ENCODE measurements at places on chromosomes 2 and 18. TPM values are rescaled to one million over a fixed set of nuclear protein-coding genes. Genes with fewer than 3 reads are reported as not detected.
A peak's percentile ranks its signal among the peaks of the same experiment; 100 is the strongest.

- H3K27ac ChIP-seq: no peak overlapping the region
- peaks cover 13% of the 10 kb centered on the region for H3K4me1 ChIP-seq
- no peak for DNase-seq
- no peak overlapping the region for H3K4me3 ChIP-seq
These were observed 245.6 kb downstream of the CDH20 start for GRCh38 chr18:61578846-61579245.

The KCNIP3 gene
- total RNA-seq: 11.9 TPM

The SMIM21 gene
- total RNA-seq: not detected

DNA sequence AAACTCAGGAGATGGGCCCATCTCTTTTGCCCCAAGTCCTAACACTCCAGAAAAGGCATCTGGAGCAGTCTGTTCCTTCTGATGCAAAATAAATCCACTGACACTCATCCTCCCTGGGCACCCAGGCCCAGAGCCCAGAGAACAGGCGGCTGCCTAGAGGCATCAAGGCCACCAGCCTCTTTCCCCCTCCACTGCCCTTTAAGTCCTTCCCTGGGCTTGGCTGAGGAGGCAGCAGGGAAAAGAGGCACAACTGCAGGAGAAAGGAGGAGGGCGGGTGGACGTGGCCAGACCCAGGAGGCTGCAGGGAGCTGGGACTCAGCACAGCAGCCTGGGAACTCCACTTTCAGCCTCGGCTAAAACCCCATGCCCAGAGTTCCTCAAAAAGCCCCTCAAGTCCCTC, 99.7 kb upstream of the ID2 start:
- H3K4me1 ChIP-seq: no peaks in the 10 kb centered on the region
- H3K27ac ChIP-seq: no peak overlapping the region
- H3K4me3 ChIP-seq: no peak overlapping the region
- 0 out of 2 replicates have a peak, but pooled peaks cover 4% of the 10 kb centered on the region for H3K27me3 ChIP-seq
- H3K36me3 ChIP-seq: no peaks in the 10 kb centered on the region

DNA sequence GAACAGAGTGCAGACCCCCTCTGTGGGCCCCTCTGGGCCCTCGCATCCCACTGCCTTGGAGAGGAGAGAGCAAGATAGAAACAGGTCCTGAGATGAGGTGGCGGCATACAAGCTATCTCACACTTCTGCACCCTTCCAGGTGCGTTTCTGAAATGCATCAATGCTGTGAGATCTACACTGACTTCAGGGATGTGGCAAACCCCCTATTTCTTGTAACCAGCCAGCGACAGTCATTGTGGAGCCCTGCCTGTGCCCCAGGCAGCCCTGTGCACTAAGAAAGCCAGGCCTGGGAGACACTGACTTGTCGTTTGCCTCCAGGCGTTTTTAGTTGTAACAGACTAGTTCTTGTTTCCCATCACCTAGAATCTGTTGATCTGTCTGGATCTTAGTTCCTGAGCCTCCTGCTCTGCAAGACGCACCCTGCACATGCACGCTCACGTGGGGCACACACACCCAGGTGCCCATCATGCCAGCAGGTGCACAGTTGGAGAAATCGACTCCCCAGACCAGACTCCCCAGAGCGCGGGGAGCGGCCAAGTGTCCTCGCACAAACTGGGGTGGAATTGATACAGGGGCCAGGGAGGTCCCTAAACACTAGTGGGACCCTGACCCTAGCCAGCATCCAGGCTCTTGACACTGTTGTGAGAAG, 238.0 kb downstream of the FAM210A start:
- no peaks in the 10 kb centered on the region for H3K4me1 ChIP-seq
- H3K36me3 ChIP-seq: no peaks in the 10 kb centered on the region
- no peak overlapping the region for H3K4me3 ChIP-seq
- H3K27ac ChIP-seq: no peak overlapping the region
- H3K27me3 ChIP-seq: no peaks in the 10 kb centered on the region

GRCh38 chr18:31741097-31741735, 19.5 kb downstream of the SLC25A52 start:
- no peaks in the 10 kb centered on the region for H3K36me3 ChIP-seq
- H3K4me3 ChIP-seq: no peak overlapping the region
- DNase-seq: peak; percentile 33
- H3K27ac ChIP-seq: no peak overlapping the region

The SLC30A3 gene
- total RNA-seq: not detected

- H3K36me3 ChIP-seq: peaks cover 21% of the 10 kb centered on the region
- H3K27ac ChIP-seq: no peak overlapping the region
- no peak overlapping the region for H3K4me3 ChIP-seq
- H3K4me1 ChIP-seq: peaks cover 25% of the 10 kb centered on the region
- peak; percentile 53 for DNase-seq
These were observed 97.2 kb downstream of the PIK3C3 start for GRCh38 chr18:42052122-42052708.

GRCh38 chr2:195514365-195514764, 142.7 kb upstream of the SLC39A10 start:
- no peaks in the 10 kb centered on the region for H3K4me1 ChIP-seq
- no peaks in the 10 kb centered on the region for H3K27me3 ChIP-seq
- H3K4me3 ChIP-seq: no peak overlapping the region
- DNase-seq: peak; percentile 47
- H3K36me3 ChIP-seq: no peaks in the 10 kb centered on the region

DNA sequence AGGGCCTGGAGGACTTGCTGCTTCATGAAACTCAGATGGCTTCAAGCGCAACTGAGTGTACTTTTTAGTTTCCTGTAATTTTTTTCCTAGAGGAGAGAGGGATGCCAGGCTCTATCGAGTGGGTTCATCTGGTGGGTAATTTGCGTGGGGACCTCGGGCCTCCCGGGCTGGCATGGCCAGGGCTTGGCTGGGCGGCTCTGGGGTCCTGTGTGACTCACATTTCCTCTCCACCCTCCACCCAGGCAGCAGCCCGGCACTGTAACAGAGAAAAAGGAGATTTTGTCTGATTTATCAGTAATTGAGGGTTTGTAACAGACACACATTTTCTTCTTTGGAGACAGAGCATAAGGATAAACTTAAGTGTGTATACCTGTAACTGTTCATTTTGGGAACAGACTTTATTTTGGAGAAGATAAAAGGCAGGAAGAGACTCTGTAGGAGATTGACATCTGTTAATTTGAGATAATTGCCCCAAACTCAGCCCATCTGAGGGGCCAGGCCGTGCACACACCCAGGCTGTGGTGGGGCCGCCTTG, 64.3 kb downstream of the NFATC1 start:
- no peak for DNase-seq
- no peak overlapping the region for H3K4me3 ChIP-seq
- no peaks in the 10 kb centered on the region for H3K27me3 ChIP-seq
- no peak overlapping the region for H3K27ac ChIP-seq
- peaks cover 6% of the 10 kb centered on the region for H3K4me1 ChIP-seq
- no peaks in the 10 kb centered on the region for H3K36me3 ChIP-seq

GRCh38 chr2:204353823-204354222, 191.5 kb upstream of the PARD3B start:
- H3K4me1 ChIP-seq: peaks cover 14% of the 10 kb centered on the region
- H3K27me3 ChIP-seq: no peaks in the 10 kb centered on the region
- DNase-seq: peak; percentile 32
- no peak overlapping the region for H3K4me3 ChIP-seq
- H3K27ac ChIP-seq: no peak overlapping the region

The TMEM169 gene
- not detected for total RNA-seq

DNA sequence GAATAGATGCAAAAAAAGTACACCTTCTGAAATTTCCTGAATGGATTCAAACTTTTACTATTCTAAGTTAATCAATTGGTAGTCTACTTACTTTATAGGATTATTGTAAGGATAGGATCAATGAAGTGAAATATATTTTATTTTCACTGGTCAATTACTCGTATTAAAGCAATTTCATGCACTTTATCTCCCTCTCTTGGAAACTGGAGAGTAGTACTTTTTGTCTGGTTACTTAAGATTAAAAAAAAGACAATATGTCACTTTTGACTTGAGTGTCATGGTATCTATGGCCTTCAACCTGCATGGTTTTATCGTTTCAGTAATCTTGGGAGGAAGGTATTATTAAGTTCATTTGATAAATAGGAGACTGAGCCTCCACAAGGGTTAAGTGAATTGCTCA, 1.0 kb upstream of the KYNU start:
- H3K27me3 ChIP-seq: no peaks in the 10 kb centered on the region
- no peak overlapping the region for H3K4me3 ChIP-seq
- DNase-seq: peak; percentile 22
- peaks cover 51% of the 10 kb centered on the region for H3K4me1 ChIP-seq

DNA sequence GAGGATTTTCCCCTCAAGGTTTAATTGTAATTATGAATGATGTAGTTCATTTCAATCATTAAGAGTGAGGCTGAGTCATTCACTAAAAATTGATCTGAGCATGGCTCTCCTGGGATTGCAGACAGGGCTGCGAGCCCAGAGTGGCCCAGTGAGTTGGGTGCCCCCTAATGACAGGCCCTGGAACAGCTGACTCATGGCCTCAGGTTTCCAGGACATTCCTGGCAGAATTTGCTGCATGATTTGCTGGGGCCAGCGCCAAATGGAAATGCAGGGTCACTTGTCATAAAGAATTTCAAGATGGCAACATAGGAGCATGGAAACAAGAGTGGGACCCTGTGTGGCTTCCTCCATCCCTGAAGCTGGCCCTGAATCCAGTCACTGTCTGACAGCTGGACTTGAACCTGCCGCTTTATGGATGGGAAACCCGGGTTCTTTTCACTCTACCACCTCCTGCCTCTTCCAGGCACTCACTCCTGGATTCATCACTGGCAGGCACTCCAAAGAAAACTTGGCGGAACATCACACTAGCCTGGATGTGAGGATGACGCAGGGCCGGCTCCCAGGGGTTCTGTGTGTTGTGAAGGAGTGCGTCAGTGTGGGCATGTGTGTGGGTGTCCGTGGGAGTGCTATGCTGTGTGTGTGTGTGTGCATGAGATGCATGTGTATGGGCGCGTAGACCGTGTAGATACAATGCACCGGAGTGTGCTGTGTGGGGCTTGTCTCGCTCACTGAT, 15.2 kb downstream of the OTOF start:
- peak; percentile 90 for DNase-seq
- H3K4me1 ChIP-seq: peaks cover 10% of the 10 kb centered on the region
- H3K27ac ChIP-seq: peak overlapping the region; percentile 4

GRCh38 chr2:222830164-222830563, 30.7 kb upstream of the ACSL3 start:
- H3K4me1 ChIP-seq: no peaks in the 10 kb centered on the region
- no peaks in the 10 kb centered on the region for H3K36me3 ChIP-seq
- no peak for DNase-seq
- no peak overlapping the region for H3K27ac ChIP-seq
- H3K4me3 ChIP-seq: no peak overlapping the region
- no peaks in the 10 kb centered on the region for H3K27me3 ChIP-seq

DNA sequence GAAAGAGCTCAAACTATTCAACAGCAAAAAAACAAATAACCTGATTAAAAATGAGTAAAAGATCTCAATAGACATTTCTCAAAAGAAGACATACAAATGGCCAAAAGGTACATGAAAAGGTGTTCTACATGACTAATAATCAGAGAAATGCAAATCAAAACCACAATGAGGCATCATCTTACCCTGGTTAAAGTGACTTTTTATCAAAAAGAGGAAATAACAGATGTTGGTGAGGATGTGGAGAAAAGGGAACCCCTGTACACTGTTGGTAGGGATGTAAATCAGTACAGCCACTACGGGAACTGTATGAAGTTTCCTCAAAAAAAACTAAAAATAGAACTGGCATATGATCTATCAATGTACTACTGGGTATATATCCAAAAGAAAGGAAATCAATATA, 39.8 kb upstream of the TMEM163 start:
- no peaks in the 10 kb centered on the region for H3K4me1 ChIP-seq
- no peak for DNase-seq
- no peaks in the 10 kb centered on the region for H3K27me3 ChIP-seq
- no peaks in the 10 kb centered on the region for H3K36me3 ChIP-seq
- H3K4me3 ChIP-seq: no peak overlapping the region

- H3K4me1 ChIP-seq: peaks cover 43% of the 10 kb centered on the region
- H3K4me3 ChIP-seq: no peak overlapping the region
- H3K27me3 ChIP-seq: no peaks in the 10 kb centered on the region
- peak; percentile 90 for DNase-seq
These were observed 66.9 kb upstream of the RBM44 start for GRCh38 chr2:237731663-237732062.

GRCh38 chr18:10265560-10266333, 188.7 kb upstream of the APCDD1 start:
- no peaks in the 10 kb centered on the region for H3K27me3 ChIP-seq
- DNase-seq: no peak
- H3K4me3 ChIP-seq: no peak overlapping the region

DNA sequence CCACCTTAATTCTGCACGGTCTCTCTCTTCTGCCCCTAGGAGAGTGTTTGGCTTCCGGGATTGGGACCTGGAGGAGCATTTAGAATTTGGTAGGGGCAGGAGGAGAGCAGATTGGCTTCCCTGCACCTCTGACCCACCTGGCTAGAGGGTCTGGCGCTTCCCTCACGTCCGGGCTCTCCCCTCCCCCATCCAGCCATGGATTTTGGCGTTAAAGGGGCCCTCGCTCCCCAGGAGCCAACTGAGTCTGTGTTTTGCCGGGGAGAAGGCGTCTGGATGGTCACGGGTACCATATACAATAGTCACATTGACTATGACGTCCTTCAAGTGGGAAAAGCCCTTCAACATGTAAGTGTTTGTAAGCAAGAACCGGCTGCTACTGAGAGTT, 6.6 kb downstream of the HOXD3 start:
- peaks cover 8% of the 10 kb centered on the region for H3K4me1 ChIP-seq
- DNase-seq: no peak
- no peak overlapping the region for H3K27ac ChIP-seq
- H3K27me3 ChIP-seq: no peaks in the 10 kb centered on the region
- H3K36me3 ChIP-seq: no peaks in the 10 kb centered on the region
